Renal cortical epithelial cell (primary cell): ENCODE measurements at places on chromosomes 7 and 10. TPM values are rescaled to one million over a fixed set of nuclear protein-coding genes. Genes with fewer than 3 reads are reported as not detected.
A peak's percentile ranks its signal among the peaks of the same experiment; 100 is the strongest.

DNA sequence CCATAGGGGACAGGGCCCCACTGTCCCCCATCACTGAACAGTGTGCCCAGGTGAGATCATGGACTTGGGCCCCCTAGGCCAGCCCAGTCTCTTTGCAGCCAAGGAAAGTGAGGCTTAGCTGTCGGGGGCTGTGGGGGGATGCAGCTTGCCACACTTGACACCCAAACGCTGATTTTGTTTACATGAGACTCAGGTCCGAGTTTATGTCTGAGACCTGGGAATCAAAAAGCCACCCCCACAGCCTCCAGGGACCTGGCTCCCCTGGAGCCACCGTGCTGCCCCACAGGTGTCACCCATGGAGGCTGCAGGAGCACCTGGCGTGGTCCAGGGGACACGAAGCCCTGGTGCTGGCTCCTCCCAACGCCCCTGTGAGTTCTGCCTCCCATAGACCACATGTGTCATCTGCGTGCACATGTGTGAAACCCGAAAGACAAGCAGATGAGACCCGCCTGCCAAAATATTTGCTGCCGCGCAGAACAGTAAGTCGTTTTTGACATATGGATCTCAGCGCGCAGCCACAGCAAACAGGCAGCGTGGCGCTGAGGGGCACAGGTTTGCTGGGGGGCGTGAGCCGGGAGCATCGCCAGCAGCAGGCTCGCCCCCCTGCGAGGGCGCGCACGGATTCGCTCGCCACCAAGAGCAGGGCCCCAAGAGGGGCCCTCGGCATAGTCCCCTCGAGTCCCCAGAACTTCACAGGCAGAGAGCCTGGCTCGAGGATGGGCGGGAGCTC, 112.3 kb downstream of the LHPP start:
- no peak for DNase-seq

DNA sequence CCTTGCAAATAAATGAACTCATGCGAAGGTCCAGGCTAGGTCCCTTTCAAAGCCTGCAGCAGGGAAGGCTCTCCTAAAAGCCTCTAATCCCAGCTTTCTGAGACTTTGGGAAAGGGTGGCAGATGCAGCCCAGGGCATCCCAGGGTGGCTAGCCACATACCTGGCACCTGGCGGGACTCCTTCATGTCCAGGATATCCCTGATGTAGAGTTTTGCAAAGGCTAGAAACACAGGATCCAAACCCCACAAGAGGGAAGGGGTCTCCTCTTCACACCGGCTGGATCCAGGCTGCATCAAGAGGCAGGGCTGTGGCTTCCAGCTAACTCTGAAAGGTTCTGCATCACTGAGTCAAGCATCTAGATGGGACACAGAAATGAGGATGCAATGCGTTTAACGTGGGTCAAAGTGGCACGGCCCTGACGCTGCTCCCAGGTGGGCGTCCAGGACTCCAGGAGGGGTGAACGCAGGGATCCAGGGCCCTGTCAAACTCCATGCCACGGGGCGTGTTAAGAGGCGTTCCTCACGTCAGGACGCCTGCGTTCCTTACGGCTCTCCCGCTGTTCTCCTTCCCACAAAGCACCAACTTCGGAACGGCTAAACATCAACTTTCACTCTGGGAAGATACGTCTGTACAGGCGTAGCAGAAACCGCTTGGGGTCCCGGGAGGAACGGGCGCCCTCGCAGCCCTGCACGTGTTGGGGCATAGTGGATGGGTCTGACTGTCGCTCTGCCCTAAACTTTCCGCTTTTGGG, 507 bp downstream of the STN1 start:
- no peak for DNase-seq

DNA sequence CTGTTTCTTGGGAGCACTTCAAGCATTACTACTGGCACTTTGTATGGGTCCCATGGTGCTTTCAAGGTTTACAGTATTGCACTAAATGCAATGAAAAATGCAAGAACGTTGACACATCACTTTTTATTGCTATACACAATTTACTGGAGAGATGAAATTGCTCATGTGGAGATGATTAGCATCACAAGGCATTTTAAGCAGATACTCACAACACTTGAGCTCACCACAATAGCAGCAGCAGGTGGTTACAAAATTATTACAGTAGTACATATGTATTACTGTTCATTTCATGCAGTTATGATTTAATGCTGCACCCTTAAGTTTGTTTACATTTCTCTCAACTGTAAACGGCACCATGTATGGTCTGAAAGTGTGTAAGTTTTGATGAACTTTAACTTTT, 537.7 kb downstream of the GRM8 start:
- DNase-seq, result no peak

DNA sequence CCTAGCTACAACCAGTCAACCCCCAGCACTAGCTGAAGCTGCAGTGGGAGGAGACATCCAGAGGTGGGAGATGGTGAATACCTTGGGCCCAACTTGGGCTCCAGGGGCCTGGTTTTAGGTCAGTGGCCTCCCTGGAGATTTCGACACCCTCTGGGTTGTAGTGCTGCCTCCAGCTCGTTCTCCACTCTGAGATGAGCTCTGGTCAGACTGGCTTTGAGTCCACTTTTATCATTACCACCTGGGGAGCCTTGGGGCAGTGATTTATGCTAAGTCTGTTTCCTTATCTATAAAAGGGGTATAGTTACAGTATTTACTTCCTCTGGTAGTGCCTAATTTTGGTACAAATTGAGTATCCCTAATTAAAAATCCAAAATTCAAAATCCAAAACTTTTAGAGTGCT, 22.8 kb downstream of the PPIA start:
- no peak for DNase-seq

GRCh38 chr7:50648570-50649169, 83.5 kb upstream of the DDC start:
- DNase-seq, result no peak

DNA sequence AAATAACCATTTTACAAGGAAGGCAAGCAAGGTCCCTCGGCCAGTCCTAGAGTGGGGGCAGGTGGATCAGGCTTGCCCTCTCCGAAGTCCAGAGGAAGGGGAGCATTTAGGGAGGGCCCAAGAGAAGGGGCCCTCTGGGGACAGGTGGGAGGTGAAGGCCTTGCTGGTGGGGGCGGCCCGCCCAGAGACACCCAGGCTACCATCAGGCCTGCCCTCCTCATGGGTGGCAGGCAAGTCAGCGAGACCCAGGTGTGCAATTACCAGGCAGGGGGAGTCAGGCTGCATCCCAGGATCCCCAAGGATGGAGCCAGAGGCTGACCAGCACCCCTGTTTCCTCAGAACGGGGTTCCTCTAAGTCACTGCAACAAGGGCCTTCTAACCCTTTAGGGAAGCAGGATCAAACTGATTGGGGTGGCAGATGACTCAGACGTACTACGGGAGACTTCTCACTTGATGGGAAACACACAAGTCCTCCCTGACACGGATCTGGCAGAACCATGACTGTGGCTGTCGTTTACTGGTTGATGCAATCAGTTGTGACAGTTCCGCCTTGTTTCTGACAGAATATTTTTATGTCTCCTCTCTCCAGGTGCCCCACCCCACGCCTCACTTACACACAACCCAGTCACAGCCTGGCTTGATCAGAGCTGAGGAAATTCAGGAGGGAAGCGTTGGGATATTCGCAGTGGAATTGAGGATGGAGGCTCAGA, 8.2 kb downstream of the LOXL4 start:
- DNase-seq, result peak; percentile 50

DNA sequence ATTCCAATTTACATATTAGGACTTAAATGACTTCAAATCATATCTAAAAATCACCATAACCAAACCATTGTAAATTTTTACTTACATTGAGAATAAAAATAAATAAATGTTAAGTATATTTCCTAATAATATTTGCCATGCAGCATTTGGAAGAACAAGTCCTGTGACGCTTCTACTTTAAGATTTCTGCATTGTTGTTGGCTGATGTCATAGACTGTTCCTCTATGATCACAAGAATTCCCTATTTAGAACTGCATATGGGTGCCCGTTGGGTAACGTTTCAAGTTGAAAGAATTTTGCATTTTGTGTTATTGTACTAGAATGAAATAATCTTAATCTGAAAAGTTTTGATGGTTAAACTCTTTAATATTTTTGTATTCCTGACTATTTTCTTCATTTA, 5.1 kb upstream of the ITGB1 start:
- DNase-seq, result peak; percentile 68

DNA sequence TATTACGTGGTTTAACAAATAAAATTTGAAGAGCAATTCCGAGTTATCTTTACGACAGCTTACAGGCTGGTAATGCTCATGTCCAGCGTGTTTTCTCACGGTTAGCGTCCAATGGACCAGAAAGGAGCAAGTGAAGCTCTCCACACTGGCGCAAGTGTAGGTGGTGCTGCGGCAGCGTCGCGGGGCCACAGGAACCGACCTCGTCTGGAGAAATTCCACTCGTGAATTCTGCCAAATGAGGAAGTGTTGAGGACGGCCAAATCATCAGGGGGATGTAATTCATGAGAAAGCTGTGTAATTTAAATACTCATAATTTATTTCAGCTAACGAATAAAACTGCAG, 350 bp upstream of the ZNF37A start:
- no peak for DNase-seq

- DNase-seq, result peak; percentile 65
These were observed 219.6 kb downstream of the PTEN start for GRCh38 chr10:88082806-88083596.

DNA sequence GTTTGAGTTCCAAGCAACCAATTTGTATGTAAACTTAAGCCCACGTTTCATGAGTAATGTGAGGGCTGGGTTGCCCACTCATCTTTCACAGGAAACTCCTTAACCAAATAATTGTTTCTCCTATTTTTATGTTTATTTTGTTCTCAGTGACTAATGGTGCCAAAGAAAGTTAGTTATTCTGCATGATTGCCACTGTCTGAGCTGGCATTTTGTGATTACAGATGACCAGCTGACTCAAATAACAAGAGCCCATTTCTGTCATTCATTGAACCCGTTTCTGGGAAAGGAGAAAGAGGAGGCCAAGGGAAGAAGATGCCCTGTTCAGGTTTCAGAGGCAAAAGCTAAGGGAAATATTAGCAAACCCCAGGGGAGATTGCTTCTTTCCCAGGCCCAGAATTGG, 186.9 kb upstream of the MYO3A start:
- DNase-seq, result peak; percentile 99

DNA sequence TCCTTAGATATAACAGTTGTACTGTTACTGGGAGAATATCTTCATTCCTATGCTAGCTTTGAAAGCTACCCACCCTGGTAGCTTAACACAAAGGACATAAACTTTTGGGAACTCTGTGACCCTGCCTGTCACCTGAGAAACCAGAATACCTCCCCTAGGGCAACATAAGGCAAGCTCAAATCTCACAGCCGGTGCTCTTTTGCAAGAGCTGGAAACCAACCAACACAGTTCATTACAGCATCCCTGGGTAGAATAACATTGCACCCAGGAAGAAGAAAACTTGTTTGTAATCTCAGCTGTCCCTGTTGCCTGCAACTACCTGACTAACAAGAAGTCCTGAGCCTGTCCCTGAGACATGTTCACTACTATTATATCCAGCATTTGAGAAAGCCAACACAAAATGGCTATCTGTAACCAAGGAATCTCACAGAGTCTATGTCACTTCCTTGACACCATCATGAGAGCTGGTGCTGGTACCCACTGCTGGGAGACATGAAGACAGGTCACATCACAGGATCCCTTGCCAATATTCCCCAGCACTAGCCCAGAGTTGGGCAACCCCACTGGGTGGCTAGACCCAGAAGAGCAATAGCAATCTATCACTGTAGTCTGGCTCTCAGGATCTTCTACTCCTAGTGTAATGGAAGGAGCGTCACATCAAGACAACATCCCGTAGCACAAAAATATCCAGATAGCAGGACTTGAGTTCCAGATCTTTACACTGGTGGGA, 31.3 kb downstream of the AKR1C3 start:
- DNase-seq, result peak; percentile 61

DNA sequence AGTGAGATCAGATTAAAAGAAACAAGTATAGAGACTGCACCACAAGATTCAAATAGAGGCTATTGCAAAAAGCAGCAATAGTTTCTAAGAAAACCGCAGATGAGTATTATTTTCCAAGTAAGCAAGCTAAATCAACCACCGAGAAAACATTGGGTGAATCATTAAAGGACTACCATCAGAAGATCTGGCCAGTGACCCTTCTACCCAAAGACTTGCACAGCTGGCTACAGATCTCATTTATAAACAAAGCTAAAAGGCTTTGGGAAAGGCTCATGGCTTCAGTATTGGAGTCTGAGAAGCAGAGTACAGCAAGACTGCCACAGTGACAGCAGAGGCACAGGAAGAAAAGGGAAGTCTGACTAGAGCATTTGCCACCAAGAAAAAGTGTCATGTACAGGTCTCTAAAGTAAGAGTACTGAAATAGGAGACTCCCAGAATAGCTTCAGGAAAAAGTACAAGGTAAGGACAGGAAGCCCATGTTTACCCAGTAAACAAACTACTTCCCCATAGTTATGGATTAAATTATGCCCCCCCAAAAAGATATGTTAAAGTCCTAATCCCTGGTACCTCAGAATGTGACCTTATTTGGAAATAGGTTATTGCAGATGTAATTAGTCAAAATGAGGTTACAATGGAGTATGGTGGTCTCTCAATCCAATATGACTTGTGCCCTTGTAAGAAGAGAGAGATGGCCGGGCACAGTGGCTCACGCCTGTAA, 19.0 kb downstream of the STEAP1 start:
- peak; percentile 96 for DNase-seq

GRCh38 chr7:7944619-7945282, 23.8 kb upstream of the GLCCI1 start:
- no peak for DNase-seq

DNA sequence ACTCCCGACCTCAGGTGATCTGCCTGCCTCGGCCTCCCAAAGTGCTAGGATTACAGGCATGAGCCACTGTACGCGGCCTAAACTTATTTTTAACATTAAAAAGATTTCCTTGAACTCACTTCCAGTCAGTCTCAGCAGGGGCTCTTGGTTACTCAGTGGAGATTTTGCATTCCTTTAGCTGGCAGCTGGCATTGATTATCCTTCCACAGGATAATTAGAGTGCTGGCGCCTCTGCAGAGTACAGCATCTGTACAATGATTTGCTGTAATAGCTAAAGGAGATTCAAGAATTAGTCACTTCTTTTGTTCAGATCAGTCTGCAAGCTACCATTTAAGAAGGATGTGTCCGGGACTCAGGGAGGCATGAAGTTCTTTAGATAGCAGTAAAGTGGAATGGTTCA, 125.0 kb upstream of the NPY start:
- no peak for DNase-seq

- no peak for DNase-seq
These were observed 77.5 kb upstream of the ADAM12 start for GRCh38 chr10:126465771-126466170.

- DNase-seq, result no peak
These were observed 38.0 kb upstream of the SAMD8 start for GRCh38 chr10:75073442-75073841.

DNA sequence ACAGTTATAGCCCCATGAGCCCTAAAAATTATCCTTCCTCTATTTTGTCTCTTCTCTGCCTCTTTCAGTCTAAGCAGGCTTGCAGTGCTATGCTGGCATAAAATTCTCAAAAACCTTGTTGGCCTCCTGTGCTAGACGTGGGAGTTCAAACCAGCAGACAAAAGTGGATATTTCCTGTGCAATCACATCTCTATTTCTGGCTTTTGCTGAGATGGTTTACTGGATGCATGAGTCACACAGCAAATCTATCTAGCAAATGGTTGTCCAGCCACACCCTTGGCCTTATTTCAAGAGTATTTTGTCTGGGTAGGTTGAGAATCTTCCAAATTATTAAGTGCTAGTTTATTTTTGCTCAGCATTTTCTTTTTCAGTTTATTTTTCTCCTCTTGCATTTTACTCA, 370.8 kb downstream of the CDC14C start:
- DNase-seq, result peak; percentile 16

GCK gene
- total RNA-seq, result 0.10 TPM in 1 of 2 replicates, not detected in the other

GIMAP1 gene
- not detected in 2 replicates for total RNA-seq

VAX1 gene
- total RNA-seq, result not detected in 2 replicates

SUN3 gene
- not detected in 2 replicates for total RNA-seq

TMEM176B gene
- total RNA-seq, result 0.75 and 1.0 TPM in 2 replicates

ARHGAP22 gene
- total RNA-seq, result 19.7 and 39.2 TPM in 2 replicates

ESYT2 gene
- 134 and 226 TPM in 2 replicates for total RNA-seq

ITPRID1 gene
- not detected in 2 replicates for total RNA-seq
